ENCODE measurements at places on chromosomes 2 and 18.
A peak's percentile ranks its signal among the peaks of the same experiment; 100 is the strongest.

GRCh38 chr2:121151311-121152109 is 133.5 kb downstream of the TFCP2L1 start:
- no peak for DNase-seq

GRCh38 chr18:9477509-9477908 is 2.2 kb downstream of the RALBP1 start:
- no peak for DNase-seq

GRCh38 chr18:38460657-38461056 is 895.1 kb upstream of the CELF4 start:
- no peak for DNase-seq

DNA sequence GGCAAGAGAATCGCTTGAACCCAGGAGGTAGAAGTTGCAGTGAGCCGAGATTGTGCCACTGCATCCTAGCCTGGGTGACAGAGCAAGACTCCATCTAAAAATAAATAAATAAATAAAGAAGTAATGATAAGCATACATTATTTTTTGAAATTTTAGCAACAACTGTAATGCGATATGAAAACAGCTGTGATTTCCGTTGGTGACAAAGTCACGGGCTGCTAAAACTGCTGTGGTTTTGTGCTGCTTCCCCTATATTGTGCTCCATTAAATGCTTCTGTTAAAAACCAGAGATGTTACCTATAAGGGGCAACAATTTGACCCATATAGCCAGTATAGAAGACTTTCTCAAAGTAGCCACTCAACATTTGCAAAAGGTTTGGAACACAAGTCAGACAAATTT is 8.3 kb downstream of the TRIM54 start:
- DNase-seq, result no peak

DNA sequence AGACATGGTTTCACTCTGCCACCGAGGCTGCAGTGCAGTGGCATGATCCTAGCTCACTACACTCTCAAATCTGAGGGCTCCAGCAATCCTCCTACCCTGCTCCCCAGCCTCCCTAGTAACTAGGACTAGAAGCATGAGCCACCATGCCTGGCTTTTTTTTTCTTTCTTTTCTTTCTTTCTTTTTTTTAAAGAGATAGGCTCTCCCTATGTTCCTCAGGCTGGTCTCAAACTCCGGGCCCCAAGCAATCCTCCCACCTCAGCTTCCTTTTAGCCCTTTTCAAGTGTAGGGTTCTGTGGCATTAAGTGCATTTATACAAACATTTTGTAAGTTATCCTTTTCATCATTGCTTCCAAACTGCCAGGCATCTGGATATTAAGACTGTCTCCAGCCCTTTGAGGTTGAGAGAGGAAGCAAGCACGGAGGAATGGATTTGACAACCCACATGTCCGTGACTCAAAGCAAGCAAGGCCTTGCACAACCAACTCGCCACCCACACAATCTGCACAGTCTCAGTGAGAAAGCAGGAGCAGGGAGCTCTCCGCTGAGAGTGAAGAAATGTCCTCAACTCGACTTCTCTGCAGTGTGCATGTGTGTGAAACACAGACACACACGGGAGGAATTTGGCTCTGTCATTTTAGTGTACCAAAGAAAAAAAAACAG is 65.6 kb downstream of the ATP8B1 start:
- DNase-seq, result peak; percentile 4

DNA sequence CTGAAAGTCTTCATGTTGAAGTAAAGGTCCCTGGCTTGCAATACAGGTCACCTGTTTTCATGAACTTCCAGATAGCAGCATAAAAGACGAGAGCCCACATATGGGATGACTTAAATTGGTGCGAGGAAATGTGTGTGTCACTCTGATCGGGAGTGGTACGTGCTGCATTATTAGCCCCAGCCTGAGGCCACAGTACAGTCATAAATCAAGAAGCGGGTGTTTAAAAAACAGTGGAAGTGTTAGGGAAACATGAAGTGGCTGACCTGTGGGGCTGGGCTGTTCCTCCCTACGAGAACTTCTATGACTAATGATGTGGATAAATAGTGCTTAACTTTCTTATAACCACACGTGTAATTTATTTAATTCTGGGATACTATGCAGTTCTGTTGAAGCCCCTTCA is 24.4 kb downstream of the RDH14 start:
- no peak for DNase-seq

GRCh38 chr2:29353403-29353991 is 238.3 kb downstream of the CLIP4 start:
- no peak for DNase-seq

DNA sequence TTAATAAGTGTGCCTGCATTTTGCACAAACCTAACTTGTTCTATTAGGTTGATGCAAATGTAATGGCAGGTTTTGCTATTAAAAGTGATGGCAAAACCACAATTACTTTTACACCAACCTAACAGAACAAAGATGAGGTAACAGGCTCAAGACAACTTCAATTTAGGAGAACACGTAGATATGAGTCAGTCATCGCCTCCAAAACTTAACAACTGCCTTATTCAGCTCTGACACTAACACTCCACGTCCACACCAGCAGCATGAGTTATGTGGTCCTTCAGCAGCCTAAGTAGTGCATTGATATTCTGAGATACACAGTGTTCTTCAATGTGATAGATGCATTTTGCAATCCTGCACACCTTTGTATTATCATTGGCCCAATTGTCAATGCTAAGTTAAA is 1175.1 kb upstream of the ACVR2A start:
- no peak for DNase-seq

DNA sequence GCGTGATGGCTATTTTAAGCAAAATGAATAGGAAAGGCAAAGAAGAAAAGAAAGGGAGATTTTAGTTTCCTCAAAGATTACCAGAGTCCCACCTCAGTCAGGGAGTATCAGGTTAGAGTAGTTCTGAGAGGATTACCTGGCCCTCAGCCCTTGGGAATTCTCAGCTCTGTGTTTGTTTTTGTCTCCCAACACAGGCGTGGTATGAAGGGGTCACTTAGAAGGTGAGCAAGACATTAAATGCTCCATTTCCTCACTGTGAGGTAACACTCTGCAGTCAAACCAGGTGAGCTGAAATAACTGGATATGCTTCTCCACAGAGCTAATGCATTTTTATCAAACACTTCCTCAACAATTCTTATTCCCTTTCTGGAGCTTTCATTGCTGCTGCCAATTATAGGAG is 232.2 kb downstream of the IKZF2 start:
- no peak for DNase-seq

DNA sequence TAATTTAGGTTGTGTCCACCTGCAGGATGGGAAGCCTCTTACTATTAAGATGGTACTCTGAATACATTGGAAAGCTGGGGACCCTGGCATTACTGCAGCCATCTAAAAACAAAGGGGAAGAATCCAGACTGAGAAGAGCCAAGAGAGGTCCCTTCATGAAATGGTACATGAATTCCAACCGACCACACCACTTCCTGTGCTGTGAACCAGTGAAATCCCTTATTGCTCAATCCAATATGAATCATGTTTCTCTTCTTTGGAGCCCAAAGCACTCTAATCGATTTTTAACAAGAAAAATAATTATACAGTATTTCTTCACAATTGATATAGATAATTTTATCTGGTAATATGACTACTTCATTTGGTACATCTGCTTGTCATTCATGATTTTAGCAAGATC is 479.7 kb upstream of the RAB6C start:
- DNase-seq, result no peak

- no peak for DNase-seq
Measured at GRCh38 chr2:27990030-27990590, 99.6 kb downstream of the BABAM2 start.

DNA sequence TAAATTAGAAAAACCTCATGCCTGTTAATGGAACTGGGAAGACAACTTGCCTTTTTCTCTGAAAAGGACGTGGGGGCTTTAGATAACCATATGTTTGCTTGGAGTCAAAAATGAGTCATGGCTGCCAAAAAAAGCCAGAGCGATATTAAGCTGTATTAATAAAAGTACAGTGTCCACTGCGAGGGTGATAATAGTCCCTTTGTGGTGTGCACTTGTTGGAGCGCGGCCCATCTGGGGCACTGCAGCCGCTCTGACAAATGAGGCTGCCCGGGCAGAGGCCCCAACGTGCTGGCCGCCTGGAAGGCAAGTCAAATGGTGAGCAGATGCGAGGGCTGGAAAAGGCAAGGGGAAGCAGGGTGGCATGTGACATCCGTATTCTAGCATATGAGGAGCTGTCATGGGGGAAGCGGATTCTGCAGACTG is 103.3 kb upstream of the NCK2 start:
- DNase-seq, result peak; percentile 92

- peak; percentile 88 for DNase-seq
Measured at GRCh38 chr2:235595422-235596010, 101.7 kb downstream of the AGAP1 start.

- DNase-seq, result no peak
Measured at GRCh38 chr2:198518935-198519334, 714.5 kb downstream of the PLCL1 start.

GRCh38 chr2:228503731-228504130 is 322.2 kb upstream of the SPHKAP start:
- DNase-seq, result no peak

DNA sequence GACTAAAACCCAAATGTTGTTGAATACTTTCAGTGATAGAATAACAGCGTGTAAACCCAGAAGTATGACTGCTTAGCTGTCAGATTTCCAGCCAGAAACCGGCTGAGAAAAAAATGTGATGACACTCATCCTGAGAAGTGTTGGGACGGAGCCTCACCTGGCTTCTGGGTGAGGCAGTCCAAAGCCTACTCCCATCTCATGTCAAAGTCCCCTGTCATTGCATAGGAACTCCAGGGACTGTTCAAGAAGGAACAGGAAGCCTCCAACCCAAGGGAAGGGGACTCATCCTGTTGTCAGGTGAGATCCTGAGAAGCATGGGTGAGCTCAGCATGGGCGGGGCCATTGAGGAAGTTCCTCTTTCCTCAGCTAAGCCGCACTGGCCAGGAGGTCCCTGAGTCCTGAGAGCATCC is 11.3 kb upstream of the CHRNA1 start:
- DNase-seq, result no peak

- no peak for DNase-seq
Measured at GRCh38 chr18:7158216-7158615, 40.6 kb upstream of the LAMA1 start.

DNA sequence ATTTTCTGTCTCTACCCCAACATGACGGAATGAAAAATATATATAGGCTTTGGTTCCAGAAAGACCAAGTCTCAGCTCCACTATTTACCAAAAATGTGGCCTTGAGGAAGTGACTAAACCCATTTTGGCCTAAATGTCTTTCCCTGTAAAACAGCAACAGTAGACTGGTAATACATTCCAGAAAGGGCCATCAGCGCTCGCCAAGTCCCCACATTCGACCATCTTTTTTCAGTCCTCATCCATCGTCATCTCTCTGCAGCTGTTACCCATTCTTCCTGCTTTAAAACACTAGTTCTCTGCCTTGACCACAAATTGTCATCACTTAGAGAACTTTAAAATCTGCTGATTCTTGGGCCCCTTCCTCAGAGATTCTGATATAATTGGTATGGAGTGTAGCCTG is 183.8 kb upstream of the CTAGE1 start:
- DNase-seq, result no peak

GRCh38 chr2:236631856-236632291 is 62.2 kb downstream of the ACKR3 start:
- no peak for DNase-seq

GRCh38 chr2:226414335-226414734 is 385.3 kb downstream of the IRS1 start:
- no peak for DNase-seq

DNA sequence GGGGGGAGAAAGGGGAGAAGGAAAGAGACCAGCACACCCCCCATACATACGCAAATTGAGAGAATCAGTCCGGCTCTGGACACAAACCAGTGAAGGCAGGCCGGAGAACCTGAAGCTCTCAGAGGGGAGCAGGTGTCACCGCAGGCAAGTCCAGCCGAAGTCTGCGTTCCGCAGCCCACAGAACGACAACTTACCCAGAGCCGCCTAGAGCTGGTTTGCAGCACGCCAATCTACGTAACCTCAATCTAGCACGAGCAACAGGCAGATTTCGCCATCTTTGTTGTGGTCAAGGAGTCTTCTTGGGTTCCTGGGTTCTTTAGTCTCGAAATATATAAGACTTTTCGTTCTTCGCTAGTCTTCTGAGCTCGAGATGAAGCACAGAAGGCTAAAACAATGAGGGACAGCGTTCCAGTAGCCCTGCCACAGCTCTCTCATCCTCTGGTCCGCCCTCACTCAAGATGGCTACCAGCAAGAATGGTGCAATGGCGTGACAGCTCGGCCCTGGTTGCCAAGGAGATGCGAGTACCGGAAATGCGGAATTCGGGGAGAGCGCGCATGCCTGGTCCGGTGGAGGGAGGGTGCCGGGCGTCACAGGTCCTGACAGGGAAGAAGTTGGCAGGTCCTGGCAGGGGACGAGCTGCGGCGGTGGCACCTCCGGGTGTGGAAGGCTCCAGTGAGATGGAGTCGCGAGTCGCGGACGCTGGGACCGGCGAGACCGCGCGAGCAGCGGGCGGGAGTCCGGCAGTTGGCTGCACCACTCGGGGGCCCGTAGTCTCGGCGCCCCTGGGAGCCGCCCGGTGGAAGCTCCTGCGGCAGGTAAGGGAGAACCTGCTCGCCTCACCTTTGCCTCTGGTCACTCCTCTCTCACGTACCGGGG is at the start of the genes CAMKMT and PREPL:
CAMKMT (plus strand) TSS at position 618 of the 877 bp plus-strand sequence.
PREPL (minus strand) TSS at position 165 of the 877 bp plus-strand sequence. CDS start 15,152 bp downstream, outside the sequence.
- DNase-seq, result peak; percentile 96

DNA sequence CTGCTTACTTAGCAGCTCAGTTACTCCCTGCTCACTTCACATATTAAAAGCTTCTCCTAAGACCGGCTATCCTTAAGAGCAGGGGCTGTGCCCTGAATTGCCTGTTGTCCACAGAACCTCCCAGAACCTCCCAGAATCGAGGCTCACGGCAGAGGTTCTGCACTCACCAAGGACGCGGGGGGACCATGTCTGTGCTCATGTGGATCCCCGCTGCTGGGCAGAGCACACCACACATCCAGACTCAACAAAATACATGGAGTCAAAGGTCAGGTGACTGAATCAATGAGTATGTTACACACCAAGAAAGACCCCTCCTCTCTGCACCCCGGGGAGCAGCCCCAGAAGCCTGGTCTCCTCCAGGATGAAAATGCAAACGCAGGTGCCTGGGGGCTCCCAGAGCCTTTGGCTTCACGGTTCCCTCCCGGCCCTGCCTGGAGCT is 149.0 kb downstream of the MBP start:
- no peak for DNase-seq

- DNase-seq, result no peak
Measured at GRCh38 chr2:55844986-55845385, 78.6 kb downstream of the EFEMP1 start.

GRCh38 chr18:28284132-28284531 is 107.2 kb upstream of the CDH2 start:
- DNase-seq, result no peak

- no peak for DNase-seq
Measured at GRCh38 chr18:54772056-54772455, 56.2 kb upstream of the RAB27B start.

GRCh38 chr2:102753563-102754159 is 8.2 kb upstream of the TMEM182 start:
- DNase-seq, result peak; percentile 20

DNA sequence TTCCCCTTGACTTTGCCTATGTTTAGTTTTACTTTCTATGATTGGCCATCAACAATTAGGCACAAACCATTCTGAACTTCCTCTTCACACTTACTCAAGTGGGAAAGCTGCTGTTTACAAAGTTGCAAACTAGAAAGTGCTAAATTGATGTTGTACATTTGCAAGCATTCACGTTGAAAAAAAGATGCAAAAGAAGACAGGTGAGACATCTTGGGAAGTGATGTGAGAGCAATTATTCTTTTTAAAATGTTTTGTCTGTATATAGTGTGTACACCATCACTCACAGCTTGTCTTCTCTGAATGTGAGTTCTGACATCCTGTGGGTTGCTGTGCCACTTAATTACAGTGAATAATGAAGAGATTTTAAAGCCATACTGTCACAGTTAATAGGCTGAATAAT is 874.1 kb upstream of the LRATD1 start:
- no peak for DNase-seq

Measured in globus pallidus (tissue), 1 donor.